ENCODE measurements at places on chromosomes 3 and 15.

GRCh38 chr15:65936282-65936681 is 67.0 kb downstream of the RAB11A start:
- DNase-seq: no peak

DNA sequence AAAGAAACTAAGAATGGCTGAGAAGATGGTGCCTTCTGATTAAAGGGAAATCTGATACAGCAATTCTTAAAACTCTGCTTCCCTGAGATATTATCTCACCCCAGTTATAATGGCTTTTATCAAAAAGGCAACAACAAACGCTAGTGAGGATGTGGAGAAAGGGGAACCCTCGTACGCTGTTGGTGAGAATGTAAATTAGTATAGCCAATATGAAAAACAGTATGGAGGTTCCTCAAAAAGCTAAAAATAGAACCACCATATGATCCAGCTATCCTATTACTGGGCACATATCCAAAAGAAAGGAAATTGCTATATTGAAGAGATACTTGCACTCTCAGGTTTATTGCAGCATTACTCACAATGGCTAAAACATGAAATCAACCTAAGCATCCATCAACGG is 65.1 kb downstream of the GOLIM4 start:
- DNase-seq: no peak

DNA sequence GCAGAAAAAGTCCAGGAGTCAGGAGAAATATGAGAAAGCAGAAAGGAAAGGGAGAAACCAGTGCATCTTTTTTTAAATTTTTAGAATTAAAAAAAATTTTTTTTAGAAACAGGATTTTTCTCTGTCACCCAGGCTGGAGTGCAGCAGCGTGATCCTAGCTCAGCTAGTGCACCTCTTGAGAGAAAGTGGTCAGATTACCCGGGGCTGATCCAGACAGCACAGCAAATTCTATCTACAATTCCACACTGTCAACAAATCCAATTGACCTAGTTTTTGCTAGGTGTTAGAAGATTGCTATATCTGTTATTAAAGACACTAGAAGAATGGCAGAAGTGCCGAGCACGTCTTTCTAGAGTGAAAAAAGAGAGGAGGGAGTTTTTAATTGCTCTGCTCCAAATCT is 117.3 kb downstream of the RFTN1 start:
- DNase-seq: no peak

DNA sequence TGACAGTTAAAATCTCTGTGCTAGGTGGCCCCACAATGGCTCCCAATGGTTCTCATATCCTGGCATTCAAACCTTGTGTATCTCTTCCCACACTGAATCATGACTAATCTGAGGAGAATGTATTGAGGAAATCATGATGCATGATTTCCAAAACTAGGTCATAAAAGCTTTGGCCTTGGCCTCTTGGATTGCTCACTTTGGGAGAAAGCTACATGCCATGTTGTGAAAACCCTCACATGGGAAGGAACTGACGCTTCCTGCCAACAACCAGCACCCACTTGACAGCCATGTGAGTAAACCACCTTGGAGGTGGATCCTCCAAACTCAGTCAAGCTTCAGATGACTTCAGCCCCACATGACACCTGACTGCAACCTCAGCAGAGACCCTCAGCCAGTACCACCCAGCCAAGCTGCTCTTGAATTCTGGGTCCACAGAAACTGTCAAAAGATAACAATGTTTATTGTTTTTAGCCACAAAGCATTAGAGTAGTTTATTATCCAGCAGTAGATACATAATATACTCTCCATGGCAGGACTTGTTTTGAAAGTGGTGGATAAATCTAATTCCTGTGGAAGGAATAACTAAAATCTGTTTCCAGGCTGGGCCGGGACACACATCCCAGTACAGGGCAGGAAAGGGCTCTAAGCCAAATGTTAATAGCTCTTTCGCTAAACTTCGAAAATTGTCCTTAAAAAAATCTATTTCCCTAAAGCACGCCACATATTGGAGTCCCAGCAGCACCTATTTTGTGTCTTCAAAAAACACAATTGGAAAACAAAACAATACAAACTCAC is 1.0 kb upstream of the ZNF620 start:
- peak; percentile 95 for DNase-seq

DNA sequence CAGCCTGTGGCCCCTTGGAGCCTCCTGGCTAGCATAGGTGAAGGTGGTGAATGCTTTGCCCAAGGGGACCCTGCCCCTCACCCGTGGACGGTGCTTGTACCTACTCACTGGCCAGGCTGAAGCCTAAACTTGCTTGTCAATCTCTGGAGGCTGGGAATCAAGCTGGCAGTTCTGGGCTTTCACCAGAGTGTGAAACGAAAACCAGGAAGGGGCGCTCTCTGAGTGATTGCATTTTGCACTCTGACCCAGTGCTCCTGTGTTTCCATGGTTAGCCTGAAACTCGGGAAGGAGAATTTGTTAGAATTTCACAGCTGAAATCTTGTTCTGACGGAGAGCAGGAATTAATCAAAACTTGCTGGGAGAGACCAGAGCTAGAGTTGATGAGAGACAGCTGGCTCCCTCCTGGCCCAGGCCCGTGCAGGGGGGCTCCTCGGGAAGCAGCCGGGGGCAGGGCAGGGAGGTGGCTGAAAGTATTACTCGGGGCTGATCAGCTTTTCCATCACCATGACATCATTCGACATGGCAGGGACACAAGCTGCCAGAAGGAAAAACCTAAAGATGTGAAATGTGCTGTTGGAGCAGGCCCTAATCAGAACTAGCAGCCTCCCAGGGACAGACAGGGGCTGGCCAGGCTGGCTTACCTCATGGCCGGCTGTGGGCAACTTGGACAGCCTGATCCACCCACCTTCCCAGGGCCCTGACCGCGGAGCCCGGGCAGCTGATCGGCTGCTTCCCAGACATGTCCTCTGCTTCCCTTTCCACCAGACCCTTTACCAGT is 323.6 kb upstream of the CTDSPL start:
- no peak for DNase-seq

- DNase-seq: peak; percentile 73
Measured at GRCh38 chr3:58414538-58415197, 19.0 kb downstream of the PDHB start.

DNA sequence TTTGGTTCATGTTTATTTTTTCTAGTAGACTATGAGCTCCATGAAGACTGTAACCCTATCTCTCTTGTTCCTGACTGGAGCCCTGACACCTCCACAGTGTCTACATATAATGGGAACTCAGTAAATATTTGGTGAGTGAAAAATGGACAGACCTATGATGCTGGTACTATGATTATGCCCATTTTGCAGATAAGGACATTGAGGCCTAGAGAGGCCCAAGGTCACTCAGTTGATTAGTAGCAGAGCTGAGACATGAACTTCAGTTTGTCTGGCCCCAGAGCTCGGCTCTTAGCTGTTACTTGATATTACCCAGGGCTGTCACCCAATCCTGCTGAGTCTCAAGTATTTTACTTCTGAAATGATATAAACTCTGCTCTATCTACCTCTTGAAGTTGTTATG is 5.5 kb downstream of the EFCAB12 start:
- no peak for DNase-seq
